ENCODE measurements at places on chromosomes 3 and 15.

GRCh38 chr3:67940210-67940952, 286.0 kb upstream of the SUCLG2 start:
- DNase-seq = no peak

DNA sequence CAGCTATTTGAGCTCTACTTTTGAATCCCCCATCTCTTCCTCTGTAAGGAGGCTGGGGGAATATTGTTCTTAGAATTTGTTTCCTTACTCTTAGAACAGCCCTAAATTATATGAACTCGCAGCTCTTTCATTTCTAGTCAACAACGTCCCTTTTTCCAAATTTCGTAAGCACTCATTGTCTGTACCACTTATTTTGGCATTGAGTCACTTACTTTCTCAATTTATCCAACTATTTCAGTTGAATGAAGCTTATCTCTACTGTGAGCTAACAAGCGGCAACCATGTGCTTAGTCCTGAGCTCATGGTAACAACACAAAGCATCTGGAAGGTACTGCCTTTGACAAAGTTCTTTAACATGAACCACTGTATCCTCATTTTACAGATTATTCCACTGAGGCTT, 191.1 kb downstream of the GREM1 start:
- no peak for DNase-seq

- DNase-seq = no peak
These were observed 87.4 kb downstream of the NFKBIZ start for GRCh38 chr3:101936419-101937356.

- DNase-seq = no peak
These were observed 56.7 kb upstream of the TSEN2 start for GRCh38 chr3:12427551-12427950.

DNA sequence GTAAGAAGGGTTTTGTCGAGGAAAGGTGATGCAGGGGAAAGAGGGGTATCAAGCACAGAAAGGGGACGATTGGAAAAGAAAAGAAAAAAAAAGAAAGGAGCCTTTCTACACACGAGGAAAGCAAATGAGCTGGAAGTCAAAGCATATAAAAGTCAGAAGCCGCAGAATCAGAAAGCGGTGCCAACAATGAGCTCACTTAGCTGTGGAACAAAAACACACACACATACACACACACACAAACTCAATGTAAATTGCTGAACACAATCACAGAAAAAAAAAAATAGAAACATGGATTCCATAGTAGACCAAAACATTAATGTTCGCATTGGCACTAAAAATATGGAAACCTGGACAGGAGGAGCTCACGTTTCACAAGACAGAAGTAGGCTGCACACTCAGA, 63.4 kb upstream of the FEZF2 start:
- DNase-seq = no peak

- no peak for DNase-seq
These were observed 1.2 kb downstream of the SNX22 start for GRCh38 chr15:64152507-64153387.

DNA sequence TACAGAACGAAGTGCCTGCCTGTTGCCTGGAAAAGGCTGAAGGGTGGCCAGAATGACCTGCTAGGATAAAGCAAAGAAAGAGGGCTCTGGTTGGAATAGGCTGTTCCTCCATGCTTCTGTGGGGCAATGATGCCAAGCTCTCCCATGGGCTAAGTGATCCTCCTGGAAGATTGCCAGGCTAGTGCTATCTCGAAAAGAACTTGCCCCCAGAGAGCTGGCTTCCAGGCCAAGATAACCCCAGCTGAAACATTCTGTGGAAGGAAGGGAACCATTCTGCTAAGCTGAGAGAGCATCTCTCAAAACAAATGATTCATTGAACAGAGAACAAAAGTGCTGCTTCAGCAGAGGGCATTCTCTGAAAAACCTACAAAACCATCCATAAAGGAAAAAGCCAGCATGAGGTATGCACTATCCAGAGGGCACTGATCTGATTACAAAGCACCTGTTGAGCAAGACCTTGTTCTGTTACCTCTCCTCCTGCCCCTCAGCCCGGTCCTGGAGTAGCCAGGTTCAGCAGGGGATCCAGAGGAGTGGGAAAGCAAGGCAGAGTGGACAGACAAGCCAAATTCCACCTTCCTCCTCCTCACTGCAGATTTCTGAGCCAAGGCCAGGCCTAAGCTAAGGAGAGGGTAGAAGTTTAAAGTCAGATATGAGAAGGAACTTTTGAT, 31.9 kb upstream of the SPRED1 start:
- no peak for DNase-seq

- no peak for DNase-seq
These were observed 314.0 kb upstream of the THBS1 start for GRCh38 chr15:39266890-39267289.

- DNase-seq = no peak
These were observed 265.4 kb upstream of the ARHGEF26 start for GRCh38 chr3:153855772-153856171.

DNA sequence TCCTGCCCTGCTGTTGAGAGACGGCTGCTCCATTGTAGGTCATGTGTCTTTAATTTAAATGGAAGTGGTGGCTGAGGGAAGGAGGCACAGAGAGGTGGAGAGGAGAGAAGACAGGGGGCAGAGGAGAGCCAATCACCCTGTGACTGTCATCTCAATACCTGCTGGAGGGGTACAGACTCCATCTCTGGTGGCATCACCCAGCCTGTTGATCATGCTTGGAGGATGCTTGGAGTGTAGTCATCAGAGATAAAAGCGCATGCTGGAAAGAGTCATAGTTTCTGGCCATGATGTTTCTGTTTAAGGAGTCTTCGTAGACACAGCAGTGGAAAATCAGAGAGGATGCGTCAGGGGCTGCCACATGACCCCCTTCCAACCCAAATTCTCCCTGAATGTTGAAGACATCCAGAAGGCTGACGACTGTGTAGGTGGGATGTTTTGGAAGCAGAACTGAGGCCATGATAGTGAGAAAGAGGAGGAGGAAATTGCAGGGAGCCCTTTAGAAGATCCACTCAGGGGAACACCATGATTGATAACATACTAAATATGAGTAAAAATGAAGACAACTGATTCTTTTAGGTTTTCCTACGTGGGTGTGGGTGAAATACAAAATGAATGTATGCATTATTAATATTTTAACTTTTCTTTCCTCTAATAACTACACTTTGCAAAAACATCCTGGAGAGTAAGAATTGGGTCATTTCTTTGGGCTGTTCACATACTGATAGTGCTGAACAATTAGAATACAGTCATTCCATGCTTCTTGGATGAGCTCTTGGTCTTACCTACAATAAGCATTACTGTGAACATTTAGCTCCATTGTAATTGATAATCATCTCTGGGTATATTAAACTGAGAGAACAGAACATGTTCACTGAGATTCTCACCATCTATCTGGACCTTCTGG, 210.6 kb upstream of the ATP10A start:
- DNase-seq = no peak

GRCh38 chr15:81747482-81747881, 298.3 kb downstream of the MEX3B start:
- no peak for DNase-seq

- DNase-seq = no peak
These were observed 388.1 kb upstream of the ROBO2 start for GRCh38 chr3:76651784-76652183.

- no peak for DNase-seq
These were observed 94.3 kb upstream of the SNRPA1 start for GRCh38 chr15:101389362-101389761.

GRCh38 chr3:124985349-124985748, 50.8 kb upstream of the MUC13 start:
- DNase-seq = no peak

- DNase-seq = no peak
These were observed 4.9 kb upstream of the PLOD2 start for GRCh38 chr3:146165877-146166276.

- no peak for DNase-seq
These were observed 32.3 kb upstream of the BNIP2 start for GRCh38 chr15:59721411-59721810.

DNA sequence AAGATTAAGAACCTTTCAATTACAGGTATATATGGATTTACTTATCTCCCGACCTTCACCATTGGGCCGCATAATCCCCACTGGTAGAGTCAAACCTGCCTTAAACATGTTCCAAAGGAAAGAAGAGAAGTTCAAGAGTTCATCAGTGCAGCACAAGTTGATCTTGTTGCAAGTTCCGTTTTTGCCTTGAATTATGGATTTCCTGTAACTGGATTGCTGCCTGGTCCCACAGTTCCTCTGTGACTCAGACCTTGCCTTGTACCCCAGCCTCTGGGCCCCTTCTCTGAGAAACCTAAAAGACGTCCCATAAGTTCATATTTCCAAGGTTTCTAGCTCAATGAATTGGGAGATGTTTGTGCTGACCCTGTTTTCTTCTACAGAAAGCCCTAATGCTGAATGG, 112.5 kb upstream of the THBS1 start:
- DNase-seq = no peak

- DNase-seq = no peak
These were observed 133.6 kb downstream of the TIGIT start for GRCh38 chr3:114427285-114428043.

- no peak for DNase-seq
These were observed 25.1 kb upstream of the TCF12 start for GRCh38 chr15:56893364-56893678.

- DNase-seq = no peak
These were observed 235.3 kb upstream of the MME start for GRCh38 chr3:154844863-154845262.

GRCh38 chr15:51094606-51095569, at the start of gene TNFAIP8L3:
TSS of gene TNFAIP8L3 (minus strand) at chr15:51094906. CDS start at chr15:51094595, 311 bp downstream.
- no peak for DNase-seq

DNA sequence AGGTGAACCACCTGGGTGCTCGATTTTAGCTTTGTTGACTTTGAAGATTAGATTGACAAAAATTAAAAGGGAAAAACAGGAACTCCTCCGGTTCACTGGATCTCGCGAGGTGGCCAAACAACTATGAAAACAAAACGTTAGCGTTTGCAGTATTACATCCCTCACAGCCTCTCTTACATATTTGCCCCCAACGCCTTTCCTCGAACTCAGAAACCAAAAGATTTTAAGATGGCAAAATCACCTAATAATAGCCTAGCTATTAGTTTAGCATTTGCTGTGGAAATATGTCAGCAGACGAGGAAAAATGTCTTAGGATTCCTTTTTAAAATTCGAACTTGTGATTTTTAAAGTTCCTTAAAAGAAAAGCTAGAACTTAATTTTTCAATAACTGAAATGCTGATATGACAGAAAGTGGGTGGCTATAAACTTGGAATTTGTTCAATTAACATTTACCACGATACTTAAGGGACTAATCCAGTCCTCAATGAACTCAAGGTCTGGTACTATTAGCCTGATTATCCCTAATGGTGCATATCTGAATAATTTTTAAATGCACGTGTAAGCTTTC, 491 bp upstream of the SENP7 start:
- no peak for DNase-seq

DNA sequence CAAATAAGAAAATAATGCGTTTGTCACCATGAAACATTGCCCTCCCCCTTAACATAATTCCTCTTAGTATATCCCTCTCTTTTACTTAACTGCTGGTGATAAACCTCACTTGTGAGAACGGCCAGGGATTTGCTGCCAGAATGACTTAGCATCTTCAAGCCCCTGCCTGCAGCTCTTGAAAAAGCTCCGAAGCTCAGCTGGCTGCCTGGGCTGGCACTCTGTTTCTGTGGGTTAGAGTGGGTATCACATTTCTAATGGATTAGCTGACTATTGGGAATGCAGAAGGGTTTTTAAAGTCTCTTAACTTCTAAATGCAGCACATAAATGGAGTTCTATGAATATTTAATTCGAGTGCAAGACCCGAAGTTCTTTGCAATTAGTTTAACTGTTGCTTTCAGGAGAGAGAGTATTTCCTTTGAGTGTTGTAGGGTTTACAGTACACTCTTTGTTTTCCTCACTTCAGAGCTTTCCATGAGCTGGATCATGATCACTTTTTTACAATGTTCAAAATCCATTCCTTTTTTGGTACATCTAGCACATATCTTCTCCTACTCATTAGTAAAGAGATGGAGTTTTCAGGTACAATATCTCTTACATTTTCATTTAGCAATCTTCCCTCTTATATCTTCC, 124.7 kb upstream of the RBMS3 start:
- no peak for DNase-seq

- no peak for DNase-seq
These were observed 87.4 kb upstream of the CACNA2D3 start for GRCh38 chr3:54034971-54035370.

DNA sequence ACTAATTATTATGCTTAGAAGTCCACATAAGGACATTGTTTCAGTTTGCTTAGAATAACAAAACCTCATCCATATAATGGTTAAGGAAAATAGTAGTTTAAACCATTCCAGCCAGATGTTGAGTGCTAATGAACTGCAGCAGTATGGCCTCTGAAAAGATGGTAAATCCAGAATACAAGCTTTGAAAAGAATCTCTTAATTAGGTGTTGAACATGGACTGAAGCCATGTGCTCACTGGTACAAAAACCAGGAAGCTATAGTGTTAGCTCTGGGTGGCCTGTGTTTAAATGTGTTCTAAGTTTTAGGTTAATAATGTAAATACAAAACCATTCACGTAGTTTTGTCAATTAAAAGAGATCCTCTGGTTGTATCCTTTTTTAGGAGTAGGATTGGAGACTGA, 78.2 kb downstream of the GALK2 start:
- DNase-seq = no peak

DNA sequence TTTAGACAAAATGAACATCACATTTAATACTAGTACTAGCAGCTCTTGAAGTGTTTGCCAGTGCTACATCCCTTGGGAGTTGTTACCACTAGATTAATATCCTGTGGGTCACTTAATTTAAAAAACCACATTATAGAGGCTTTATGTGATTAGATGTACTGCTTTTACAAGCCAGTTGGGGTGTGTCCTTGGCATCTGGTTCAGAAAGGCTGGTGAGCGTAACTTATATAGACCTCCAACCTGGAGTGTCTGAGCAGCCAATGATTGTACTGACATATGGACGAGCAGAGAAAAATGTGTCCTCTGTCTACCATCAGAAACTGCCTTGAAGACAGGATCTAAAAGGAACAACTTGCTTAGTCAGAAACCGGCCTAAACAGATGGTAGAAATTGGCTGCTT, 306.2 kb upstream of the ATP11B start:
- DNase-seq = no peak

GRCh38 chr3:100753846-100754245, 44.6 kb downstream of the TFG start:
- DNase-seq = no peak

- no peak for DNase-seq
These were observed 176.5 kb upstream of the PFN2 start for GRCh38 chr3:150146991-150147761.
